Right atrium auricular region (tissue), 2 donors: ENCODE measurements at places on chromosomes 13 and 19.

DNA sequence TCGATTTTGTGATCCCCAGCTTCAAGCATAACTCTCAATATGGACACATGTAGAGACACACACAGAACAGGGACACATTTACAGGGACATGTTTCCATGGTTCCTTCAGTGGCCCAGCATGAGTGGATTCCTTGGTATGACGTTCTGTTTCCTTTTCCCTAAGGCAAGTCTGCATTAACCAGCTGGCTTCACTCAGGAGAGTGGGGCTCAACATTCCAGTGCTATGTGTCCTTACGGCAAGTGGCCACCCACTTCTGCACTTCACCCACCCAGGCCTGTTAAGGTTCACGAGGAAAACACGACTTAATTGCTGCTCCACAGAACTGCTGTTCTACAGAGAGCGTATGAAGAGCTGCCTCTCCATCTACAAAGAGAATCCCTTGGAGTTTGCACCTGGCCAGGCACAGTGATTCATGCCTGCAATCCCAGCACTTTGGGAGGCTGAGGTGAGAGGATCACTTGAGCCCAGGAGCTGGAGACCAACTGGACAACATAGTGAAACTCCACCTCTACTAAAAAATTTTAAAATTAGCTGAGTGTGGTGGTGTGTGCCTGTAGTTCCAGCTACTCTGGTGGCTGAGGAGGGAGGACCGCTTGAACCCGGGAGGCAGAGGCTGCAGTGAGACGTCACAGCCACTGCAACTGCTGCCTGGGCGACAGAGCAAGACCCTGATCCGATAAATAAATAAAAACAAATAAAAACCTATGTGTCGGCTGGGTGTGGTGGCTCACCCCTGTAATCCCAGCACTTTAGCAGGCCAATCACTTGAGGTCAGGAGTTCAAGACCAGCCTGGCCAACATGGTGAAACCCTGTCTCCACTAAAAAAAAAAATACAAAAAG, 32.5 kb downstream of the BRD4 start:
- DNase-seq: no peak

DNA sequence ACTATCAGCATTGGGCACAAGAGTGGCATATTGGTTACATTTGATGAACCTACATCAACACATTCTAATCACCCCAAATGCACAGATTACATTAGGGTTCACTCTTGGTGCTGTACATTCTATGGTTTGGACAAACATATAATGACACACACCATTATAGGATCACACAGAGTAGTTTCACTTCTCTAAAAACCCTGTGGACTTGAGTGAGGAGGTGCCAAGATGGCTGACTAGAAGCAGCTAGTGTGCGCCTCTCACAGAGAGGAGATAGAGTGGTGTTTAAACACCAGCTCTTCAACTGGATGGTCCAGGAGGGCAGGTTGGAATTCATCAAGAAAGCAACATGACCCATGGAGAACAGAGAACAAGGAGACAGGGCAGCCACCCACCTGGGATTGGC, 265.6 kb downstream of the TDRD3 start:
- no peak for DNase-seq

DNA sequence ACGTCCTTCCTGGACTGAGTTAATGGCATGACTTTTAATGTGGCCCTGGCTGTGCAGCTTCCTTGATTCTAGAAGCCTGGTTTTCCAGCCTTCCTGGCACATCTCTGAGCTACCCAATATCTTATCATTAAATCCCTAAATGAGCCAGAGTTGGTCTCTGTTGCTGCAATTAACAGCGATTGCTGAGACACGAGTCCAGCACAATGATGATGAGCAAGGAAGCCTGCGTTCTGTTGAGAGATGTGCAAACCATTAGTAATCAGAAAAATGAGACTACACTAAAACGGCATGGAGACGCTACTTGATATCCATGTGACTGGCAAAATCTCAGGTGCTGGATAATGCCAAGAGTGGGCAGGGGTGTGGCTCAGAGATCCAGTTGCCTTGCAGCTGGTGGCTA, 26.2 kb downstream of the GPR42 start:
- no peak for DNase-seq

GRCh38 chr19:35249146-35249847, 495 bp downstream of the LSR start:
- peak; percentile 32 for DNase-seq

- DNase-seq: no peak
These were observed 7.6 kb downstream of the MTIF3 start for GRCh38 chr13:27442797-27443196.

- DNase-seq: no peak
These were observed at the start of gene IPO5 for GRCh38 chr13:97953376-97953970. Gene IPO5 (plus strand): TSS chr13:97953675. CDS start chr13:97976697, 23,022 bp downstream.

DNA sequence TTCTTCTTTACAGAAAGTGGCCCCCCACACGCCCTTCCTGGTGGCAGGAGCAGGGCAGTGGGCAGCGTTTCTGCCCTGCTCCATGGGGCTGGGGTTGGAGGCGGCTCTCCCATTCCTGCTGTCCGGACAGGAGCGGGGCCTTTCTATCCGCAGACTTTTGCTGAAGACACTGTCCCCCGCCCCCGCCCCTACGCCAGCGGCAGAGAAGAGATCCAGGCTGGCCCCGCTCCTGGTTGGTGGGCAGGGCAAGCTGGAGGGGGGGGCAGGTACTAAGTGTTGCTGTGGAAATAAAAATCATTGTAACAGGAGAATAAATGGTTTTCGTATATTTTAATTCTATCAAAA, 81.7 kb downstream of the ZNF429 start:
- no peak for DNase-seq
